Cerebellar nuclear complex (tissue), 1 donor: ENCODE measurements at places on chromosomes 13 and 19.

- DNase-seq, result no peak
These were observed 21.7 kb downstream of the SIPA1L3 start for GRCh38 chr19:37928527-37929286.

GRCh38 chr13:24650161-24650560 is 30.0 kb upstream of the ATP12A start:
- DNase-seq, result no peak

DNA sequence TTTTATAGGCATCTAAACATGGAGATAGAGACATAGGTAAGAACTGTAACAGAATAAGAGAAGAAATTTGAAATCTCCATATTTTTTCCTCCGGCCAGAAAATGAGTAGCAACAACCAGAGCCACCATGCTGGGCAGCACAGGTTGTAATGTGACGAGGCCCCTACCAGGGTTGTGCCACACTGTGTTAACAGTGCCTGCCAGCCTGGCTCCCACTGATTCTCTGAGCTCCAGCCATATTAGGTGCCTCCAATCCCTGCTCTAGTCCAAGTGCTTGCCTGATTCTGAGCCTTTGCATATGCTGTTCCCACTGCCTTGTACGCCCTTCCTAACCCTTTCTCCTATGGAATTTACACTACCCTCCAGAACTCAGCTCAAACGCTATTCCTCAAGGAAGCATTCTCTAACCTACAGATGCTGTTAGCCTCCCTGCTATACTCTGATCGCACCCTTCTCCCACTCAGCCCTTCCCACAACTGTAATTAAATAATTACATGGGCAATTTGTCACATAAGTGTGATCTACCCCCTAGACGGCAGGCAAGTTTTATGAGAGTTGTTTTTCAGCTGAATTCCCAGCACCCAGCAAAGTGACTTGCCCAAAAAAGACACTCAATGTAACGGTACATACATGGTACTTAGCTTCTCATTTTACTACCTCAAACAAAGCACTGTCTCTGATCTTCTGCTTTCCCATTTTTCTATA is 37.6 kb upstream of the STARD13 start:
- no peak for DNase-seq

DNA sequence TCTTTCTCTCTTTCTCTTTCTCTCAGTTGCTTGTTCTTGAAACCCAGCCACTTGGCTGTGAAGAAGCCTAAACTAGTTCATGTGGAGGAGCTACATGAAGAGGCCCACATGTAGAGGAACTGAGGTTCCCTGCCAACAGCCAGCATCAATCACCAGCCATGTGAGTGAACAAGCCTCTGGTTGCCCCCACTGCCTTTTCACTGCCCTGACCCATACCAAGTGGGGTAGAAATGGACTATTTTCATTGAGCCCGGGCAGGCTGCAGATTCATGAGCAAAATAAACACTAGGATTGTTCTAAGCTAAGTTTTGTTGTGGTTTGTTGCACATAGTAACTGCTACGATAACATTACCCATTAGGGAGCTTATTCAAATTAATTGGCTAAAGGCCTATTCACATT is 78.7 kb upstream of the FAM216B start:
- DNase-seq, result no peak

DNA sequence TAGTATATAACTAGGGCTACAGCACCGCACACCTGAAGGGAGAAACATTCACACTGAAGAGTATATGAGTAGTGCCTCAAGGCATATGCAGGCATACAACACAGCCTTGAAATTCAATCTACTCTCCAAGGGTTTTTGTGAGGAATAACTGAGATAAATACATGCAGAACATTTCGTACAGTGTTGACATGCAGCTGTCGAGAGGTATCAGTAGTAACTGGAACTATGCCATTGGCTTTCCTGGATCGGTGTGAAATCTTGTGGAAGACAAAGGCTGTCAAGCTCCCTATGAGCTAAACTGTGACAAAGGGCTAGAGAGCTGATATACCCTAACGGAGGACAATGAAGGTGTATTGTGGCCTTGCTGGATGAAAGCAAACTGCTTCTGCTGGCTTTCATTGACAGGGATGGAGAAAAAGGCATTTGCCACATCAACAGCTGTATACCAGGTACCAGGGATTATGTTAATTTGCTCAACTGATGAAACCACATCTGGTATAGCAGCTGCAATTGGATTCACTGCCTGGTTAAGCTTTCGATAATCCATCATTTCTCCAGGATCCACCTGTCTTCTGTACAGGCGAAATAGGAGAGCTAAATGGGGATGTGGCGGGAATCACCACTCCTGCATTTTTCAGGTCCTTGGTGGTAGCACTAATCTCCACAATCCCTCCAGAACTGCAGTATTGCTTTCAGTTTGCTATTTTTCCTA is 16.3 kb downstream of the MTRF1 start:
- no peak for DNase-seq

GRCh38 chr13:54092686-54093085 is 1064.1 kb downstream of the OLFM4 start:
- no peak for DNase-seq

- DNase-seq, result no peak
These were observed 22.8 kb downstream of the HTR2A start for GRCh38 chr13:46874006-46874405.

DNA sequence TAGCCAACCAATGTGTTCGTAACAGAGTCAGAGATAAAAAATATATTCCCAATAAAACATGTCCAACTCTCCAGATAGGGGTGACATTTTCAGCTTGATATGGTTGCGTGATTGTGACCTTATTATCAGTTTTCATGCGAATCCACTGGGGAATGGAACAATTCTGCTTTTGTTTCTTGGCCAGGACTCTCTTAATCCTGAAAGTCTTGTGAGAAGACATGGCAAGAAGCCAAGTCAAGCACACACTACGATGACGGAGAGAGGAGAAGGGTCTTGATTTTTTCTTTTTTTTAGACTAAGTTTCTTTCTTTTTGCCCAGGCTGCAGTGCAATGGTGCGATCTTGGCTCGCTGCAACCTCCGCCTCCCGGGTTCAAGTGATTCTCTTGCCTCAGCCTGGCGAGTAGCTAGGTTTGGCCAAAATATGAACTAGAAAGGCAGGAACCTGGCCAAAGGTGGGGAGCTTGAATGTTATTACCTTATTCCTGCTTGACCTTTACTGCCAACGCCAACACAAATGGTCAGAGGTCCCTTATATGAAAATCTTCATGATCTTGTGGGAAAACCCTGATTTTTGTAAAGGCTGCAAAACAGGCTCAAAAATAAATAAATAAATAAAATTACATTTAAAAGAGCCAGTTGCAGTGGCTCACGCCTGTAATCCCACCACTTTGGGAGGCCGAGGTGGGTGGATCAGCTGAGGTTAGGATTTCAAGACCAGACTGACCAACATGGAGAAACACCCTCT is 14.5 kb downstream of the ZNF816 start:
- DNase-seq, result no peak

DNA sequence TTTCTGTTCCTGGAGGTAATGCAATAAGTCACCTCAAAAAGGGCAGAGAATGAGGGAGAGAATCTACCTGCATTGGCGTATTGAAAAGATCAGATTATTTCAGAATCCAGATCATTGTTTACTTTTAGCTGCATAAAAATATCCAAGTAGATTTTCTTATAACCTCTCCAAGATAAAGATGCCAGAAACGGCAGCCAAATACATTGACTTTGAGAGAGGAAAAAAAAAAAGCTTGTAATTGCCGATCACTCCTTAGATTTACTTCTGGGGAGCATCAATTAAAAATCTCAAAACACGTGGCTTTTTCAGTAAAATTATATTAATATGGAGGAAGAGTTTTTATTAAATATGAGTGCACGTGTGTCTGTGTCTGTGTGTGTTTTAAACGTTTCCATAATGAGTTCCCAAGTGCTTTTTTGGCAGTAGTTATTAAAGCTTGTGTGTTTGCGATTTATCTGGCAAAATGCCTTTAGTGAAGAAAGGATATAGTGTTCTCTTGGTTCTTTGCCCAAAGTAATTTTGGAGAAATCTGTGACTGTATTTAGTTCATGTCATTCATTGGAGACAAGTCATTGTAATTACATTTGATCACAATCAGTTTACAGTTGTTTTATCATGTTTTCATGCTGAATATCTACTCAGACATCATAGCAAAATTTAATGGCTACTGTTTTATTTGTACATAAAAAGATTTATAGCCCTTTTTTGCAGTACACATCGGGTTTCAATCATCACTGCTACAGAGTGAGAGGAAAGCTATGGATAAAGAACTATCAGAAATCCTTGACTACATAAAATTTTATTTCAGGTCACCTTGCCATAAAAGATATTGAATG is 176.1 kb downstream of the TM9SF2 start:
- DNase-seq, result no peak

GRCh38 chr13:31322026-31322425 is 122.3 kb downstream of the B3GLCT start:
- DNase-seq, result no peak

DNA sequence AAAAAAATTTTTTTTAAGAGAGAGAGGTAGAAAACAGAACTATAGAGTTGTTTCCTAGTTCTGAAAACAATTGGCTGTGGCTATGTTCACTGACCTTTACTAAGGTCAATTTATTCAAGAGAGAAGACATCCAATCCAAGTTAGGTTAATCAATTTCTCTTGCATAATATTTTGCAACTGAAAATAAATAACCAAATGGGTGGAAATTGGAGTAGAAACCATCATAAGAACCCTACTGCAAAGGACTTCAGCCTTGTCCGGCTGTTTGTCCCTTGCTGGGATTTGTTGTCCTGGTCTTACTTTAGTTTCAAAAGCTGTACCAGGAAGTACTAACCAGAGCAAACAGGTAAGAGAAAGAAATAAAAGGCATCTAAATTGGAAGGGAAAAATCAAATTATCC is 23.3 kb upstream of the ZC3H13 start:
- DNase-seq, result no peak

DNA sequence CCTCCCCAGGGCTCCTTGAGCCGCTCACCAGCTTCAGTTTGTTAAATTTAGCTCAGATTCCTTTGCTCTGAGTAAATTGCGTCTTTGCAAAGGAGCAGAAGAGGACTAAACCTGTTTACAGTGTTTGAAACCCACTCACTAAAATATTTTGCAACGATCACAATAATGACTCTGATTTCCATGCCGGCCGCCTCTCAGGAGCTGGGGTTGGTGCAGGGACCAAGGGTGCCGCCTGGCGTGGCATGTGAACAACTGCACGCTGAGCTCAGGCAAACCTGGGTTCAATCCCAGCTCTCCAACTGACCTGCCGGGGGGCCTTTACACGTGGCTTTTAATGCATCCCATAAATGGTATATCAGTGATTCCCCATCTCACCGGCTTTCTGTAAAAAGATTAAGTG is 68.7 kb upstream of the CACNA1A start:
- no peak for DNase-seq

- DNase-seq, result no peak
These were observed 116.5 kb upstream of the VSTM2B start for GRCh38 chr19:29409076-29409862.

GRCh38 chr19:24040621-24041020 is 46.4 kb upstream of the ZNF254 start:
- DNase-seq, result no peak

DNA sequence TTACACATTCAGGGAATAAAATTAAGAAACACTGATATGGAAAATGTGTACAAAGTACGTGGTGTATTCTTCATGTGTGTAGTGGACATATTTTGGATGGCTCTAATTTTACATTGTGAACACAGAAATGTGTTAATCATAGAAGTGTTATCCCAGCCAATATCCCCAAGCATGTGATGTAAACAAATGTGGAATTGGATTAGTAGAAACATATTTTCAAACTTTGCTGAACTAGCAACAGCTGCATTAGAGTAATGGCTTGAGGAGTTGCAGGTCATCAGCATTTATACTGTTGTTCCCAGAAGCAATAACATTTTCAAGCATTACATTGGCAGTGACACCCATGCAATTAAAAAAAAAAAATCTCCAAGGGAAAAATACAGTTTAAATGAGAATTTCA is 600.6 kb downstream of the SLITRK1 start:
- DNase-seq, result no peak

GRCh38 chr13:38262211-38262610 is 87.4 kb upstream of the UFM1 start:
- no peak for DNase-seq

GRCh38 chr13:94419304-94419924 is 60.1 kb downstream of the DCT start:
- DNase-seq, result no peak

- no peak for DNase-seq
These were observed 648.0 kb downstream of the DACH1 start for GRCh38 chr13:71218960-71219359.

- DNase-seq, result no peak
These were observed 44.3 kb downstream of the BBC3 start for GRCh38 chr19:47186446-47187334.

- no peak for DNase-seq
These were observed 16.2 kb upstream of the ZNF763 start for GRCh38 chr19:11948646-11949045.

DNA sequence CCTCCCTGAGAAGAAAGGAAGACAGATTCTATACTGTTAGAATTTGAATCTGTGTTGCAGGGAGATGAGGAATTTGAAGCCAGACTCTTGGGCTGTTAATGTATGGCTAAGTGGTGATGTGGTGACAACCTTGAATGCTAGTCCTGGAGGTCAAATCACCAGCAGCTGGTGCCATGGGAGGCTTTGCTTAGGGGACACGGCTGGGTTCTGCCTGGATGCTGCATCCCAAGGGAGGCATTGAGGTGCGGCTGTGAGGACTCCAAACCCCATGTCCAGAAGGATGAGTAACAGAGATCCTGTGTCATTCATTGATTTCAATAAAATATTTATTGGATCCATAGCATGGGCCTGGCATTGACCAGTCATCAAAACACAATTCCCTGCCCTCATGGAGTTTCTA is 42.3 kb downstream of the RFX2 start:
- no peak for DNase-seq

DNA sequence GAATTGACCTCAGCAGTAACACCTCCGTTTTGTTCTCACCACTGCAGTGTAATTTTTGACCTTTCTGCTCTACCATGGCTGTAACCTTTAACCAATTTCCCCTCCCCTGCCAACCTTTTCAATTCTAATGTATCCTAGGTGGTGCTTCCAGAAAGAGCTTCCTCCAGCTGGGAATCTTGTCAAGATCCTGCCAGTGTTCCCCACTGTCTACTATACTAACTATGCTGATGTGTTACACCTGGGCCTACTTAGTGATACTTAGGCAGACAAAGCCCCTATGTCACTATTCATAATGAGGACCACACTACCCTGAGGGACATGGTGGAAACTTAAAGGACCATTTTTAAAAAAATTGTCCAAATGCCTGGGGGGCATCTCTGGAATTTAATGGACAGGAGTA is 41.0 kb downstream of the MBNL2 start:
- no peak for DNase-seq

- DNase-seq, result no peak
These were observed 22.3 kb downstream of the NLRP11 start for GRCh38 chr19:55809381-55810058.

- DNase-seq, result no peak
These were observed 24.3 kb downstream of the GPX4 start for GRCh38 chr19:1128106-1128505.

GRCh38 chr19:45527731-45528130 is 20.5 kb downstream of the VASP start:
- no peak for DNase-seq

- DNase-seq, result no peak
These were observed 37.8 kb downstream of the TNFSF14 start for GRCh38 chr19:6632002-6632621.
